ENCODE measurements at places on chromosomes 2 and 18.

GRCh38 chr2:38922902-38923301 lies 33.2 kb downstream of the ARHGEF33 start:
- no peak for DNase-seq

DNA sequence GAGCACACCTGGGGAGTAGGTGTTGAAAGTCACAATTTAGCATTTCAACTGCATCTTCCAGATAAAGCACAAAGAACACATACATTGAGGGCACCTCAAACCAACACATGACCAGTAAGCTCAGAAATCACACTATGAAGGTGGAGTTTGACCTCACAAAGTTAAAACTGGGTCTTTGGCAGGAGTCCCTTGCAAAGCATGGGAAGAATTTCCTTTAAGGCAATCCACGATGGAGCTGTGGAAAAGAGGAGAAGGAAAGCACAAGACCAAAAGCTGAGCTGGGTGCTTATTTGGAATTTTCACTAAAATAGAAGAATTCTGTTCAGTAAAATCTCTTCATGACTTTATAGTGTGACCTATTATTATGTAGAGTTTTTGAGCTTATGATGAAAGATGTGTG lies 212.9 kb upstream of the APCDD1 start:
- no peak for DNase-seq

- no peak for DNase-seq
Observed at GRCh38 chr2:178404368-178404767, 46.6 kb downstream of the PRKRA start.

GRCh38 chr2:181458871-181459270 lies 1.7 kb downstream of the ITGA4 start:
- DNase-seq, result no peak

- no peak for DNase-seq
Observed at GRCh38 chr2:34368304-34368703, 769.2 kb upstream of the FAM98A start.

- DNase-seq, result no peak
Observed at GRCh38 chr18:26874283-26874682, 8.8 kb upstream of the AQP4 start.

DNA sequence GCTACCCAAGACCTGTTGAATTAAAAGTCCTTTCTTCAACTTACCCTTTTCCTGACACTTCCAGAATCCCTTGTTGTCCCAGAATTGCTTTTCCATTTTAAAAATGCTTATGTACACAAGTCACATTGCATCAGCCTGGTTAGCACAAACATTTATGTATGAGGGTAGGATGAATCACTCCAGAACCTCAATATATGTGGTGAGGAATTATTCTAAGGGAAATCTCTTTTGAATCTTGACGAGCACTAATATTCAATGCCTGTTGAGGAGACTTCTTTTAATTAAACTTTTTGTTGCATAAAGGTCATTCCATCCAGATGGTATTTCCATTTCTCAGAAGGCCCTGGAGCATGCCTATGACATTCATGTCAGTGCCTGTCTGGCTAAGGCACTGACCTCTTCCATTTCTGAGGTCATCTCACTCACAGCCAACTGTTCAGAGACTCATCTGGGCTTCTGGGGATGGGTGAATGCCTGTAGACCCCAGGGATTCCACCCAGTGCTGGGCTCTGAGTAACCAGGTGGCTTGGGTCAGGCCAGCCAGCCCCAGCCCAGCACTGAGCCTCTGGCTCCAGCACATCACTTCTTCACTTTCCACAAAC lies 28.2 kb downstream of the ACMSD start:
- DNase-seq, result no peak
